CD4-positive, alpha-beta T cell (primary cell): ENCODE measurements at places on chromosomes 1 and 21.
A peak's percentile ranks its signal among the peaks of the same experiment; 100 is the strongest.

GRCh38 chr1:214187933-214188332, 93.0 kb upstream of the SMYD2 start:
- DNase-seq: no peak

GRCh38 chr1:108560874-108561459, 1.1 kb downstream of the EEIG2 start:
- peak; percentile 10 for DNase-seq

- DNase-seq: no peak
Measured at GRCh38 chr1:109298666-109299557, 7.9 kb downstream of the MYBPHL start.

DNA sequence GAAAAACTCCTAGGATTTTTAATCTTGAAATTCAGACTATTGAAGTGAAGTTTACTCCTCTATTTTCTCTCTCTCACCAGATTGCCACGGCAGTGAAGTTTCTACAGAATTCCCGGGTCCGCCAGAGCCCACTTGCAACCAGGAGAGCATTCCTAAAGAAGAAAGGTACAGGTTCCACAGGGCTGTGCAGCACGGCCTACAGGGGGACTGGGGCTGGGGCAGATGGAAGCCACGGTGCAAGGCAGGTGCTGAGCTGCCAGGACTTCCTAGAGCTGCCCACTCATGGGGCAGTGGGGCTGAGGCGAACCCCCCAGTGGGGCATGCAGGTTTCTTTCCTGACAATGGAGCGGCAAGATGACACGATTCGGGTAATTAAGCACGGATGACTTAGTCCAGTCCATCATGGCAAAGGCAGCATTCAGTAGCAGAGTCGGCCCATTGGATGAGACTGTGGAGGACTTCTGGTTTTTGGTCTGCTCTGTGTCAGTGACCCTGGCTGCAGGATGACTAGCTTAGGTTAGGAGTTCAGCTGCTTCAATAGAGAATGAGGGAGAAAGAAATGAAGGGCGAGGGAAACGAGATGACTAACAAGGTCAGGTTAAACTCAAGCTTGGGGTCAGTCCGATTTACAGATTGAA, 61.5 kb downstream of the PEX14 start:
- DNase-seq: no peak

- peak; percentile 78 for DNase-seq
Measured at GRCh38 chr1:206784471-206784903, 12.2 kb upstream of the IL10 start.

- DNase-seq: no peak
Measured at GRCh38 chr1:226557424-226557823, 8.9 kb downstream of the STUM start.

GRCh38 chr1:169046671-169047070, 59.8 kb upstream of the ATP1B1 start:
- no peak for DNase-seq

GRCh38 chr1:27563591-27564471, 40.1 kb downstream of the AHDC1 start:
- DNase-seq: no peak
